NCI-H1694 treated with DMSO at 0.1 percent for 48 hours (cell line): ENCODE measurements at places on chromosomes 7 and 10.
A peak's percentile ranks its signal among the peaks of the same experiment; 100 is the strongest.

DNA sequence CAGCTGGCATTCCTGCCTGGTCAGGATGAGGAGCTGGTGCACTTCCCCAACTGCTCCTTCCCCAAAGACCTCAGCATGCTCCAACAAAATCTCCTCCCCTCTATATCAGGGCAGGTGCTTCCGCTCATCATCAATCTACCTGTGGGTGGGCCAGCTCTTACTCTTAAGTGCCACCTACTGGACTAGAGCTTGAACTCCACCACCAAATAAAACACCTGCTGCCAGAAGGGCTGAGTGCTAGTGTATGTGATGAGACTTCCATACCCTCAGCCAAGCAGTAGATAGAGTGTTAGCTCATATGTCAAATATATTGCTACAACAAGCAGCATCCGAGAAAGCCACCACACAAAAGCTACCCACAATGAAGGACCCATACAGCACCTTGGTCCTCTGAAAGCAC is 264.3 kb downstream of the RNLS start:
- DNase-seq: no peak

GRCh38 chr7:34190299-34190698 is 285.0 kb downstream of the BMPER start:
- DNase-seq: no peak

DNA sequence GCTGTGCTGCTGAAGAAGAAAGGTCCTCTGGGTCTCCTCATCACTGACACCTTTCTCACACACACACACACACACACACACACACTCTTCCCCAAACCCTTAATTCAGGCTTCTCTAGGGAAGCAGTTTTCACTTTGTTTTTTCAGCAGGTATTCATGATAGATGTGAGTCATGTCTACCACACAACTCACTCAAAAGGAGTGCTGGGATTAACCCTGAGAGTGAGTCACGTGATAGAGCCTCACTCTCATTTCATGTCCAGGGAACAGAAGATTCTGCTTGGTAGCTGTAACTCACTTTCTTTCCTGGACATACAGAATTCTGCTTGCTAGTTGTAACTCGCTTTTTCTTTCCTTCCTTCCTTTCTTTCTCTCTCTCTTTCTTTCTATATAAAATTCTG is 45.4 kb downstream of the VIM start:
- no peak for DNase-seq

GRCh38 chr10:113036619-113037018 is 86.6 kb downstream of the TCF7L2 start:
- no peak for DNase-seq

DNA sequence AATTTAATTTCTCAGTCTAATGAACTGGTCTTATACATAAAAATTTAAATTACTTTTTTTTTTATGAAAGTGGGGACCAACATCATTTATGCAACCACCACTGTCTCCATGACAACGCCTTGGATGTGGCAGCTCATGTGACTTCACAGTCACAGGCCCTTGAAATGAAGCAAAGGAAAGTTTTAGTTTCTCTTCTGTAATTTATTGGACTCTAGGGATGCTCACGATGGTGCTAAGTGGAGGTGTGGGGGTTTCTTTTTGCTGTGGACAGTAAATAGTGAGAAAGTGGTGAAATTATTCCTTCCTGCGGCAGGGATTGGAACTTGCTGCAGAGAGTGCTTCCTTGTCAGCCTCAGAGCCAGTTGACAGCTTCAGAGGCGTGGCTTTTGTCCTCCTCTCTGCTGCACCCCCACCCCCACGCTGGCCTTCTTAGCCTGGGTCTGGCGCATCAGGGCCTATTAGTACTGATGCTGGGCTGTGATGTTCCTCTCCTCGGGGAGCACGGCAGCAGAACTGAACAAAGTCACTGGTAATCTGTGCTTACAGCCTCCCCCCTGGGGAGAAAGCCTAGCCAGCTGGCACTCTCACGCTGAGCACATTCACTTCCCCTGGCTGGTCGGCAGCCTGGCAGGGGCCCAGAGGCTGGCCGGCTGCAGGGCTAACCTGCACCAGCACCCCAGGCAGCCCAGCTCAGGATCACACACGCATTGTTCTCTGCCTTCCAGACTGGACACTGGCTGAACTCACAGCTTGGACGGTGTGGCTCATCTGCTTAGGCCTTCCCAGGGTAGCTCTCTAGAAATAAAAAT is 517.5 kb upstream of the GALNT17 start:
- peak; percentile 96 for DNase-seq

DNA sequence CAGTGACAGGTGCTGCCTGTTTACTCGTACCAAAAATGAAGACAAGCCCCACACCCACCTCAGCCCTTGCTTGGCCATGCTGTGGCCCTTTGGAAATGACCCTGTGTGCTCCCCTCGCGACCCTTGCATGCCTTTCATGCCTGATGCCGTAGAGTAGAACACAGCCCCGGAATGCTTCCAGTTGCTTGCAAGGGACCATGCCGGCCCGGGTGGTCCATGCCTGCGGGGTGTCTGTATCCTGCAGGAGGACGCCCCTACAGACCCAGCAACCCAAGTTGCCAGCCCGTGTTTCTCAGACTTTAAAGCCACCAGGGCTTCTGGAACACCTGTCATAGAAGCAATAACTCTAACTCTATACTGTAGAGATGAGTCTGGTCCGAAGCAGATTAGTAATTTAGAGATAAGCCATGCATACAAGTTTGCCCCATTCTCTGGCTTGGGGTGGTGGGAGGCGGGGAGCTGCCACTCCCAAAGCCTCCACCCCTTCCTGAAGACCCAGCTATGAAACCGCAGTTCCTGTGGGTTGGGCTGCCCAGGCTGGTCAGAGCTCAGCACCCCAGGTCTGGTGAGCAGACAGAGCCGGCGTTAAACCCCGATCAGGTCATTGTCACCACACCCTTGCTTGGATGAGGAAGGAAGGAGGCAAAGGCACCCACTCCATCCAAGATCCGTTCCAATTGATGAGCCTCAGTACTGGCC is 143.5 kb downstream of the ADCY1 start:
- no peak for DNase-seq

- DNase-seq: no peak
Measured at GRCh38 chr10:94193466-94193924, 169.2 kb downstream of the NOC3L start.

- peak; percentile 40 for DNase-seq
Measured at GRCh38 chr7:82616059-82616728, 172.6 kb upstream of the CACNA2D1 start.

- no peak for DNase-seq
Measured at GRCh38 chr7:158824028-158824427, 5.3 kb downstream of the ESYT2 start.

- no peak for DNase-seq
Measured at GRCh38 chr7:9835199-9835598, 1138.5 kb upstream of the PHF14 start.

- no peak for DNase-seq
Measured at GRCh38 chr10:124743191-124744101, 732 bp downstream of the FAM53B start.

GRCh38 chr7:80882213-80882801 is 36.5 kb downstream of the SEMA3C start:
- DNase-seq: no peak

DNA sequence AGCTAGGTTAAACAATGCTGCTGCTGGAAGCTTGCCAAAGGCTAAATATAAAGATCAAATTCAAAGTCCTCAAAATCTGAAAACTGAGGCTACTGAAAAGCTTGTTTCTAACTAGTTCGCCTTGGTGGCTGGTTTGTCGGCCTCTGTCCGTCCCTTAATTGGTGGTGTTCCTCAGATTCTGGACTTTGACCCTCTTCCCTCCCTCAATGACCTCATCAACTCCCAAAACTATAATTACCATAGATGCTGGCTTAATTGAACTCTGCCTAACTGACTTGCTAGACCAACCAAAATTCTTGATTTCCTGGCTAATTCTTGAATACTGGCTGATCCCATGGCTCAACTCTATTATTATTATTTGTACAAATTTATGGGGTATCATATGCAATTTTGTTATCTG is 15.6 kb downstream of the ARHGAP21 start:
- no peak for DNase-seq

DNA sequence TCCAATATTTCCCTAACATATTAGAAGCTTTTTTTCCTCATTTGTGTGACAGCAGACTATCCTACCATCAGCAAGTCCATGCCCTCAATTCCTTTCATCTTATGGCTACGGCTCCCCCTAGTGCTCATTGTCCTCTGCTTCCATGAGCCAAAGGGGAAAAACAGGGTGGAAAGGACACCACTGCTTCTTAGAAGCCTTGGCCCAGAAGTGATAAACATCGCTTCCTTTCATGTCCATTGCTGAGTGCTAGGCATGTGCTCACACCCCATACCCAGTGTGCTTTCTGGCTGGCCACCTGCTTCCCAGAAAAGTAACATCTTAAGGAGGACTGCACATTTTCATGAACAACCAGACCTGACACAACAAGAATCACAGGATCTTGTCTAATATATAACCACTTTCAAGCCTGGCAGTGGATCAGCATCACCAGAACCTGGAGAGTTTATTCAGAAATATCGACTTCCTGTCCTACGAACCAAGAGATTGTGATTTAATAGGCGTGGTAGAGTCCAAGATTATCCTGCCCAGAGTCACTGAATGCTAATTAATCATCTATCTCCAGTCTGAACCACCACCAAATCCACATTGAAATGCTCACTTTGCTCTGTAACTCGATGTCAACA is 650.5 kb upstream of the SORCS1 start:
- peak; percentile 67 for DNase-seq

GRCh38 chr10:12334186-12334530 is 15.2 kb upstream of the CAMK1D start:
- DNase-seq: no peak

DNA sequence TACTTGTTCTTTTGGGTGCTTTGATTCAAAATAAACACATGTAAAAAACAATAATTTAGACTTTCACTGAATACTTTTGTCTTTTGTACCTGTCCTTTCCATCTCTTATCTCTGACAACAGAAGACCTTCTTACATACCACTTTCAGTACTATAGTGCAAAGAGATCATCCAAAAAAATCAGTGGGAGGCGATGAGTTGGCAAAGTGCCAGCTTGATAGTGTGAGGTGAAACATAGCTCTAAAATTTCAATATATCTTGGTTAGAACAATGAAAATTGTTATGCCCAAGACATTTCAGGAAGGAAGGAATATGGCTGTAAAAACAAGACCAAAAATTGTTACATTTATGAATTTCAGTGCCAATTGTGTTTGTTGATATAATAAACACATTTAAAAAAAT is 390.2 kb upstream of the COBL start:
- DNase-seq: no peak

- DNase-seq: no peak
Measured at GRCh38 chr10:129707406-129708388, 240.7 kb downstream of the MGMT start.

- DNase-seq: no peak
Measured at GRCh38 chr7:143373255-143373794, 7.8 kb upstream of the ZYX start.
